Activated T-helper 17 cell treated with anti-CD3 and anti-CD28 coated beads, Interleukin-2, amount 50 U/mL, for 72 hours (primary cell): ENCODE measurements at places on chromosomes 16 and 17. TPM values are rescaled to one million over a fixed set of nuclear protein-coding genes. Genes with fewer than 3 reads are reported as not detected.

DNA sequence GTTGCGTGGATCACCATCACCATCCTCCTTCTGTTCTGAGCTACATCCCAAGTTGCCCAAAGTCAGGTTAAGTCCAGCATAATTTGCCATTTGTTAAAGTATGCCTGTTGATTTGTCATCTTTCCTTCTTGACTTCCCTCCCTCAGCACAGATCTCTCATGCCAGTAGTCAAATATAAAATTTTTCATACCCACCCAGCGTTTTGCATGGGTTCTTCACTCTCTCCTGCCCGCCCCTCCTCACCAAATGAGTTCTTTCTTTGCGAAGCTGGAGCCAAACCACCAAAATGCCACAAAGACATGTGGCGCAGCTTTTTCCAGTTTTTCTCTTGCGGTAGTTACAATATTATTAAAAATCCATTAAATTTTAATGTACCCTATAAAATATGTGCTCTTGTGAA lies 167.2 kb downstream of the MSI2 start:
- no peak for ATAC-seq

The CCL2 gene
- not detected for total RNA-seq

DNA sequence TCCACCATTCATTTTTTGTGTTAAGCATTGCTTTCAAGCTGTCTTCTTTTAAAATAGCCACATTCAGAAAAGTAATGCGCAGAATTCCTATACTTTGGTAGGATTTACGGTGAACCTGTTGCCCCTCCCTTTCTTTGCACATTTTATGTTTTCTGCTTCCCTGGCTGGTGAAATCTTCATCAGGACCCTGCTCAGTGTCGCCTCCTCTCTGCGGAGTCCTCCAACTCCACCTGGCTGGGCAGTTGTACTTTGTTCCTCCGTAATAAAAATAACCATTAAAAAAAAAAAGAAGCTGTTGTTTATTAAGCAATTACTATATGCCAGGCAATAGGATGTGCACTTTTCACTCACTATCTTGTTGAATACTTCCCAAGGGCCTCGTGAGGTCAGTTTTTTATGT lies 2.9 kb downstream of the UMOD start:
- no peak for ATAC-seq

- ATAC-seq, result no peak
Measured at GRCh38 chr16:66487580-66488275, 60.6 kb downstream of the BEAN1 start.

The TMIGD1 gene
- total RNA-seq, result not detected

- ATAC-seq, result no peak
Measured at GRCh38 chr16:65200156-65200773, 78.4 kb upstream of the CDH11 start.

The BAIAP2 gene
- total RNA-seq, result 4.6 TPM

GRCh38 chr17:18241229-18241871 lies 15.9 kb downstream of the LLGL1 start:
- no peak for ATAC-seq

DNA sequence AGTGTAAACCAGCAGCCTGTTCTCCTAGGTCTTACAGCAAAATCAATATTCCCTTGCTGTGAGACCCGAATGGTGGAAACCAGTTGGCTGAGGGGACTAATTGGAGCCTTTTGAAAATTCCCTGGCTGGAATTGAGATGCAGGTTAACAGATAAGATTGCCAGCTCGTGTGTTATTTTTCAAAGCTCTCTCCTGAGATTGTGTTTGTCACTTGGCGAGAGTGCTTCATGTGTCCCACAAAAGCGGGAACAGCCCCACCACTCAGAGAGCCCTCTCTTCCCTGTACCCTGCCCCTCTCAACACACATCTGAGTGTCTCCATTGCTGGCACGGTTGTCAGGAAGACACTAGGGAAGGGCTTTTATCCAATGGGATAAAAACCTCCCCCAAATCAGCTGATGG lies 356.1 kb downstream of the CPPED1 start:
- no peak for ATAC-seq

The KRTAP9-2 gene
- not detected for total RNA-seq

The PPM1E gene
- total RNA-seq, result 0.17 TPM

The SNF8 gene
- 127 TPM for total RNA-seq

DNA sequence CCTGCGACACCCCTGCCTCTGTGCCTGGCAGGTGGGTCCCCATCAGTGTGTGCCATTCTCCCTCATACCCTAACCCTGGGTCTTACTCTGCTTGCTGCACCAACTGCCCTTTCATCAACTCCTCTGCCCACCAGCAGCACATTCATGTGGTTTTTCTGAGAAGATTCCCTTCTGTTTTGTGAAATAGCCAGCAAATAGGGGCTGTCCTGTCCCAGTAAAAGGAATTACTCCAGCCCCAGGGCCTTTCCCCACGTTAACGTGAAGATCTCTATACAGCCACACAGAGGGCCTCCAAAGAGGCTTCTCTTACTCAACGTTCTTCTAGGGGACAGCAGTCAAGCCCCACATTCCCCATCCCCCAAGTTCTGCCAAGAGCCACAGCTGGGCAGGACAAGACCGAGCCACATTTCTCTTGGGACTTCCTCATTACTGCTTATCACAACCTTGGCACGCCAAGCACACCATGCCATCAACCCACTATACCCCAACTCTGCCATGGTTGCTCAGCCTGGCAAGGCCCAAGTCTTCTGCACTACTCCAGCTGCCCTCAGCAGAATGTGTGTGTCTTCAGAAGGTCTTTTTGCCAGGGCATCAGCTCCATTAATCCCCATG lies 18.7 kb upstream of the CCL2 start:
- no peak for ATAC-seq

GRCh38 chr17:29178750-29179231 lies 1.4 kb downstream of the MYO18A start:
- no peak for ATAC-seq

DNA sequence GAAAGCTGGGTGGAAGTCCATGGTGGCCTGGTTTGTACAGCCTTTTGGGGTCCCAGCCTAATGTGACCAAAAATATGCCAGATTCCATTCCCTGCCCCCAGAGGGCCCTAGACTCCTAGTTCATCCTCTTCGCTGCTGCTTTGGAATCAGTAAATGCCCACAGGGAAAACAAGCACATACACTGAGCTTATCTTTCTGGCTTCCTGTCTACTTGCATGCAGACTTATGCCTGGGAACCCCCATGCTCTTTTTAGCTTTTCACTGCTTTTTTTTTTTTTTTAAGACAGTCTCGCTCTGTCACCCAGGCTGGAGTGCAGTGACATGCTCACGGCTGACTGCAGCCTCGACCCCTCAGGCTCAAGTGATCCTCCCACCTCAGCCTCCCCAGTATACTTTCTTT lies 6.2 kb upstream of the CD300LG start:
- ATAC-seq, result no peak

DNA sequence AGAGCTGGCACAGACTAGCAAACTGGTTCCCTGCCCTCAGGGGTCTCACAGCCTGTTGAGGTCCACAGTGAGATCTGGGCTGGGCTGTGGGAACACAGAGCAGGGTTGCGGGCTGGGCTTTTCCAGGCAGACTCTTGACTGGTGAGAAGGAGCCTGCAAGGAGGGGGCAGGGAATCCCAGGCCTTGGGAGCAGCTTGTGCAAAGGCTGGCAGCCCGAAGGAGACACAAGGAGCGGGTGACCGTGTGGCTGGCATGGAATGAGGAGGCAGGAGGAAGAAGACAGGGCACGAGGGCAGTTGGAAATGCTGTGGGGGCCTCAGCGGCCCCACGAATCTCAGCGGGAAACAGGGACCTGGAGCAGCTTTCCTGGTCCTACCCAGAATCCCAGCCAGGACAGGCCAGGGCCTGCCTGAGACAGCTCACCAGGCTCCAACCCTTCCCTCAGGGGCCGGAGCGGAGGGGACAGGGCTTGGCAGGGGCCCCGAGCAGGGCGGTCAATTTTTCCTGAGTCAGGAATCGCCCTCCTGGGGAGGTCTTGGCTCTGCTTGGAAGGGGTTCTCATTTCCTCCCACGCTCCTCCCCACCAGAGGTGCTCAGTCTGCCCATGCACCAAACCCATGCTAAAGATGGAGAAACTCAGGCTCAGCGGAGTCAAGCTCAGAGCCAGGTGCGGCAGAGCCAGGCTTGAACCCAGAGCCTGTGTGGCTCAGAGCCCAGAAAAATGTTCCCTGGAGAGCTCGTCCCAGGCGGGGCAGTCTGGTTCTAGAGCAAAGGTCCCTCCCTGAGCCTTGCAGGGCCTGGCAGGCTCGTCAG lies 9.2 kb upstream of the SNN start:
- ATAC-seq, result no peak

GRCh38 chr16:89574681-89575246 lies 794 bp upstream of the CPNE7 start:
- ATAC-seq, result peak; percentile 85

The SPATA22 gene
- total RNA-seq, result not detected

DNA sequence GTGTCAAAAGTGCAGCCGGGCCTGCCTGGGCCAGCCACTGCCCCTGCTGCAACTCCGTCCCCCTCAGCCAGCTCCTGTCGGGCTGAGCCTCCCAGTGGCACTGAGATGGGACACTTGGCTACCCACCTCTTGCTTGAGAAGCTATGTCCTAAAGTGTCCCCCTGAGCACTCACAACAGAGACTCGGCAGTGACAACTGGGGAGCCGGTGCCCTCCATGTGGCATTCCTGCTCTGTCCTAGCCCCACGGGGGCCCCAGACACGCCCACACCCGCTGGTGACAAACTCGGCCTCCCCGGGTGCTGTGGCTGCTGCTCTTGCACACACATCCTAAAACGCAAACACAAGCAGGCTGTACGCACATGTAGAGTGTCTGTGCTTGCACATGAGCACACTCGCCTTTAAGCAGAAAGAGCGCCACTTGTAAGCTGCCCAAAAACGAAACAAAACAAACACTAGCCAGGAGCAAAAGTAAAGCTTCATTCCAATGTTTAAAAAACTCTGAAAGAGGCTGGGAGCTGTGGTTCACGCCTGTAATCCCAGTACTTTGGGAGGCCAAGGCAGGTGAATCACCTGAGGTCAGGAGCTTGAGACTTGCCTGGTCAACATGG lies 253.9 kb downstream of the RBFOX3 start:
- ATAC-seq, result no peak

- ATAC-seq, result no peak
Measured at GRCh38 chr16:25751230-25751835, 59.6 kb downstream of the HS3ST4 start.

GRCh38 chr16:79628501-79628975 lies 28.0 kb upstream of the MAF start:
- peak; percentile 97 for ATAC-seq

The OR1A1 gene
- not detected for total RNA-seq

DNA sequence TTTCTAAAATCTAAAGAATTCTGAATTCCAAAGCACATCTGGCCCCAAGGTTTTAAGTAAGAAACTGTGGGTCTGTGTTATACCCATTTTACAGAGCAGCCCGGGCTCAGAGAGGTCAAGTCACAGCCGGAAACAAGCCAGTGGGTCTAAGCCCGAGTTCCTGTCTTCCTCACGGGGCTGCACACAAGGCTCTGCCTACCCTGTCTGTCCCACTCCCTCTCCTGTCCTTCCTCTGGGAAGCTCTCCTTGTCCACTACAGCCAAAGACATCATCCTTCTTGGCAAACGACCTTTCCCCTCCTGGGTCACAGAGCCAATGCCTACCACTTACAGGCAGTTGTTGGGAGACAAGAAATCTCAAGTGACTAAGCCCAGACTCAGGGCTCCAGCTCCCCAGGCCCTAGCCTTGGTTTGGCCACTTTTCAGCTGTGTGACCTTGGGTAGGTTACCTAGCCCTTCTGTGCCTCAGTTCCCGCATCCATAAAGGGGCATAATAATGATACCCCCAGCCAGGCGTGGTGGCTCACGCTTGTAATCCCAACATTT lies 55.6 kb upstream of the MAP3K14 start:
- ATAC-seq, result no peak

The BRD7 gene
- 63.9 TPM for total RNA-seq

The JMJD8 gene
- 26.8 TPM for total RNA-seq

DNA sequence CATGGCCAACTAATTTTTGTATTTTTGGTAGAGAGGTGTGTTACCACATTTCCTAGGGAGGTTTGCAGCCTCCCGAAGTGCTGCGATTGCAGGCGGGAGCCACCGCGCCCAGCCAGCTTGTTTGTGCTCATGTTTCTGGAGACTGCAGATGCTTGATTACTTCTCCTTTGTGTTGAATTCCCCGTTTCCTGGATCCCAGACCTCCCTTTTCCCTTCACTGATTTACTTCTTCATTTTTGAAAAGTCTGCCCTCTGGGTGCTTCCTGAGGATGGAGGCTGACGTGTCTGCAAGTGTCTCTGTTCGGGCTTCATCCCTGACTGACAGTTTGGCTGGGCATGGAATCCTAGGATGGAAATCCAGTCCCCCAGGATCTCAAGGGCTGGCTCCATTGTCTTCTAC lies 7.0 kb upstream of the TRIM47 start:
- ATAC-seq, result no peak

- no peak for ATAC-seq
Measured at GRCh38 chr17:77606865-77607210, 351.7 kb upstream of the TNRC6C start.

DNA sequence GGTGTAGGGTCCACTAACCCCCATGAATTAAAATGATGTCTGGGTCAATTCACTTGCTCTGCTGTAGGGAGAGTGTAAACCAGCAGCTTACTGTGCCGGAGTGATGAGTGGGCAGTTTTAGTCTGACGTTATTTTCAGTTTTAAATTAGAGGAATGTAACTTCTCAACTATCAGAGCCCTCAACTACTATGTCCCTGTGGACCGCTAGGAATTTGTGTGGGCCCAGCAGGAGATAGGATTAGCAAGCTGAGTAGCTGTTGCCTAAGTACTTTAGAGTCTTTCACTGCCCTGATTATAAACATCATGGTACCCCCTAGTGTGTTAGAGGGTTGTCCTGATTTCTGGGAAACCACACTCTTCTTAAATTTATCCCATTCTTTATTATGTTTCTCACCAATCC lies 11.4 kb downstream of the MARVELD3 start:
- ATAC-seq, result no peak

DNA sequence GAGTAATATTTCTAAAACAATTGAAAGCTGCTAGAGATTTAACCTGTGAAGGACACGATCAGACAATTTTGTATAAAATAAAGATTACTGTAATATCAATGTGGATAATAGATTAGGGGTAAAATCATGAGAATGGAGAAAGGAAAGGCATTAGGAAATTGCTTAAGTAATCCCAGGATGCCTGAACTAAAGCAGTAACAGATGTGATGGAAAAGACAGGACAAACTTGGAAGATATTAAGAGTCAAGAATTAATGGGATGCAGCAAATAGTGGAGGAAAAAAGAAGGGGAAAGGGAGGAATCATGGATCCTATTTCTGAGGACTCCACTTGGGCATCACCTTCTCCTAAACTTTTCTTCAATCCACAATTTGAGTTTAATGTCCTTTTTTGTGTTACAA lies 437.1 kb upstream of the PMFBP1 start:
- no peak for ATAC-seq
